ENCODE measurements at places on chromosomes 7 and 10. TPM values are rescaled to one million over a fixed set of nuclear protein-coding genes. Genes with fewer than 3 reads are reported as not detected.

Gene PRPS1L1
- total RNA-seq = not detected

Gene AGBL3
- total RNA-seq = 1.3 TPM

Gene ZNF716
- not detected for total RNA-seq

Gene MINDY4
- 4.0 TPM for total RNA-seq

Gene SPDYE1
- not detected for total RNA-seq

Gene CALHM3
- total RNA-seq = not detected

Gene GPR26
- total RNA-seq = not detected

Gene SHH
- 0.38 TPM for total RNA-seq

Gene WDFY4
- total RNA-seq = 6.3 TPM

Gene HGF
- 4.0 TPM for total RNA-seq

Data from endothelial cell of coronary artery (primary cell).